ENCODE measurements at places on chromosomes 7 and 10.

- DNase-seq: no peak
These were observed 22.5 kb downstream of the MLLT10 start for GRCh38 chr10:21556527-21556926.

GRCh38 chr7:21938463-21938862 lies 7.2 kb downstream of the CDCA7L start:
- no peak for DNase-seq

- no peak for DNase-seq
These were observed 79.9 kb upstream of the EN2 start for GRCh38 chr7:155377838-155378579.

DNA sequence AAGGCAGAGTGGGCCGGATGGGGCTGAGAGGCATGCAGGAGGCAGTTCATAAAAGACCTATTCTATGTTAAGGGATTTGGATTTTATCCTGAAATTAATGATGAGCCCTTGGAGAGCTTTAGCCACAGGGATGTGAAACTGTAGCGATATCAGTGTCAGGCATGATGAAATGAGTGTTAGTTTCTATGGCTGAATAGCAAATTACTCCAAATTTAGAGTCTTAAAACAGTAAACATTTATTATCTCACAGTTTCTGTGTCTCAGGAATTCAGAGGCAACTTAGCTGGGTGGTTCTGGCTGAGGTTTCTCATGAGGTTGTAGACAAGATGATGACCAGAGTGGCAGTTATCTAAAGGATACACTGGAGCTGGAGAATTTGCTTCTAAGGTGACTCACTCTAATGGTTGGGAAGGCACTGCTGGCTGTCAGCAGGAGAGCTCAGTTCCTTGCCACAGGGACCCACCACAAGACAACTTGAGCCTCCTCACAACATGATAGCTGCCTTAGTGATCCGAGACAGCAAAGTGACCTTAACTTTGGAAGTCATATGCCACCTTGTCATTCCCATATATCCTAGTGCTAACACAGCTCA lies 36.7 kb upstream of the SFTPD start:
- no peak for DNase-seq

DNA sequence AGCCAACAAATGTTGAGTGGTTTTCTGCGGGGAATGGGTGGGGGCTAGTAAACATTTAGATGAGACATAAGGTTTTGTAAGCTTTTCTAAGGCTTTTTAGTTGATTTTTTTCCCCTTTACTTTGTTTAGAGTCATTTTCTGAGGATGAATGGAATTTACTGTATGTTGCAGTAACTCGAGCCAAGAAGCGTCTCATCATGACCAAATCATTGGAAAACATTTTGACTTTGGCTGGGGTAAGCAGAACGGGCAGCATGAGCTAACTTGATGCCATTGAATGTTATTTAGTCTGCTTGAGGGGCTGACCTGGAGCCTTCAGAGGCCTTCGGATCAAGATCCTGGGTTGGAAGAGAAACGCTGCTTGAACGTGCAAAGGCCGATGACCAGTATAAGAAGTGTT lies 37.3 kb downstream of the FBH1 start:
- DNase-seq: no peak

DNA sequence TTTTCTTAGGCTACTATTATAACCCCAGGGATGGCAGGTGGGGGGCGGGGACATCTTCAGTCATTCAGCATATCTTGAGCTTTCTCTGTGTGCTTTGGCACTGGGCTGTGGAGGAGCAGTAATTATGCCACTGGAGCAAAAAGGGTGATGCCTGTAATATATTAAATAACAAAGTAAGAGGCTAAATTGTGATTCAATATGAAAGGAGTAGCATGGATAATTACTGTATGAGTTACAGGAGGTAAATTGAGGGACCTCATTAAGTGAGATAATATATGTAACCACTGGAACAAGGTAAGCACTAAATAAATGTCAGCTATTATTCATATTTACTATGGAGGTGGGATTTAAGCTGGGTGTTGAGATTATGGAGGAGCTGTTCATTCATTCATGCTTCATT lies 3.3 kb upstream of the STN1 start:
- DNase-seq: no peak

DNA sequence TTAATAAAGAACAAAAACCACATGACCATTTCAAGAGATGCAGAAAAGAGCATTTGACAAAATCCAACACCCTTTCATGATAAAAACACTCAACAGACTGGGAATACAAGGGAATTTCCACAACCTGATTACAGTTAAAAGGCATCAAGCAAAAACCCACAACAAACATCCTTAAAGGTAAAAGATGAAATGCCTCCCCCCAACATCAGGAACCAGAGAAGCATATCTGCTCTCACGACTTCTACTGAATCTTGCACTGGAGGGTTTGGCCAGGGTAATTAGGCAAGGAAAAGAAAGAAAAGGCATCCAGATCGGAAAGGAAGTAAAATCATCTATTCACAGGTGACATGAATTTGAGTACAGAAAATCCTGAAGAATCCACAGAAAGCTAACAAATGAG lies 59.5 kb upstream of the SFMBT2 start:
- no peak for DNase-seq

GRCh38 chr10:72173619-72174296 lies 42.1 kb upstream of the ANAPC16 start:
- no peak for DNase-seq

- DNase-seq: no peak
These were observed 92.1 kb downstream of the CABCOCO1 start for GRCh38 chr10:61754587-61755550.

DNA sequence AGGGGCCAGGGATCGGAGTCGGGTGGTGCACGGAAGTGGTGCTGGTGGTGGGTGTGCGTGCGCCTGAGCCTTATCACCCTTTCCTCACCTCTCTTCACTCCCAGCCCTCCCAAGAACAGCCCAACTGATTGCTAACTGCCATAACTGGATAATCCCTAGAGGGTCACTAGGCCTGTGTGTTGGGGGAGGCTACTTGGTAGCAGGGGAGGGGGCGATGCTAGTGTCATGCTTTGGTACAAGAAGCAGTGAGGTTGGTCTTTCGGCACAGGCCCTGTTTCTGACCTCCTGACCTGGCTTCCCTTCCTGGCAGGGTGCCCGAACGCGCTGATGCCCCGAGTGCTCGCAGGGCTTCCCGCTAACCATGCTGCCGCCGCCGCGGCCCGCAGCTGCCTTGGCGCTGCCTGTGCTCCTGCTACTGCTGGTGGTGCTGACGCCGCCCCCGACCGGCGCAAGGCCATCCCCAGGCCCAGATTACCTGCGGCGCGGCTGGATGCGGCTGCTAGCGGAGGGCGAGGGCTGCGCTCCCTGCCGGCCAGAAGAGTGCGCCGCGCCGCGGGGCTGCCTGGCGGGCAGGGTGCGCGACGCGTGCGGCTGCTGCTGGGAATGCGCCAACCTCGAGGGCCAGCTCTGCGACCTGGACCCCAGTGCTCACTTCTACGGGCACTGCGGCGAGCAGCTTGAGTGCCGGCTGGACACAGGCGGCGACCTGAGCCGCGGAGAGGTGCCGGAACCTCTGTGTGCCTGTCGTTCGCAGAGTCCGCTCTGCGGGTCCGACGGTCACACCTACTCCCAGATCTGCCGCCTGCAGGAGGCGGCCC lies 652 bp downstream of the KAZALD1 start:
- peak; percentile 80 for DNase-seq

Data from activated CD8-positive, alpha-beta memory T cell treated with anti-CD3 and anti-CD28 coated beads for 24 hours (primary cell).